Cortex of kidney (tissue), 1 donor: ENCODE measurements at places on chromosomes 1 and 21.

DNA sequence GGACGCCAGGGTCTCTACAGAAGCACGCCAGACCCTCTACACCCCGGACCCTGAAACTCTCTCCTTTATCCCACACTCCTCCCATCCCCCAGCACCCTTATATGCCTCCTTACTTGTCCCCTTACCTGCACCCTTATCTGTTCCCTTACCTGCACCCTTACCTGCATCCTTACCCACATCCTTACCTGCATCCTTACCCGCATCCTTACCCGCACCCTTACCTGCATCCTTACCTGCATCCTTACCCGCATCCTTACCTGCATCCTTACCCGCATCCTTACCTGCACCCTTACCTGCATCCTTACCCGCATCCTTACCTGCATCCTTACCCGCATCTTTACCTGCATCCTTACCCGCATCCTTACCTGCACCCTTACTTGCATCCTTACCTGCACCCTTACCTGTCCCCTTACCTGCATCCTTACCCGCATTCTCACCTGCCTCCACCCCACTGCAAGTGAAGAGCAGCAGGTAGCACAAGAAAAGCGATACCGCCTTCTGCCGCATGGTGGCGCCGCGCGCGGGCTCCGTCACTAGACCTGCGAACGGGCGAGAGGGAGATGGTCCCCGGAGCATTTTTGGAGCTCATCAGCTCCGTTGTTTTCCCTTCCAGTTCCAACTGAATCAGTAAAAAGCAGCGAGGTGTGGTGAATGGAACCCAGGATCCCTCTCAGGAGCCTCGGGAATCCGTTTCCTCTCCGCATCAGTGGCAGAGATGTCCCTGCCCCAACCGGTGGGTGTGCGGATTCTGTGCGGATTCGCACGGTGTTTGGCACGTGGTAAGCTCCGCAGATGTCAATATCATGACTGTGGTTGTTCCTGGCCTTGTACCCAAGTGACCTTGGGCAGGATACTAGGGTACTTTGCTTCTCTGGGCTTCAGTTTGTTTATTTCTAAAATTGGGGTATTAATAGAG is 2.9 kb downstream of the IFI6 start:
- DNase-seq = no peak

DNA sequence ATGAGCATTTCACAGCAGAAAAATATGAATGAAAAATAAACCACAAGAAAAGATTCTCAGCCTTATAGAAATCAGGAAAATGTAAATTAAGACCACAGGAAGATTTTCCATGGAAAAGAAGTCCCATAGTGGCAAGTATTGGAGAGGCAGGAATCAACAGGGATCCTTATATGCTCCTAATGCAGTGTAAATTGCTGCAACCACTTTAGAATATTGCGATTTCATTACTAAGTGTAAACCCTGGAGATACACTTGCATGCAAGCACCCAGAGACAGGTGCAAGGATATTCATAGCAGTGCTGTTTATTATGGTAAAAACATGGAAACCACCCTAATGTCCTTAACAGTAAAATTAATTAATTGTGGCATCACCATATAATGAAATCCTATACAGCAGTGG is 10.6 kb upstream of the LRP8 start:
- no peak for DNase-seq

GRCh38 chr1:109762821-109763645 is 690 bp downstream of the EPS8L3 start:
- DNase-seq = no peak

DNA sequence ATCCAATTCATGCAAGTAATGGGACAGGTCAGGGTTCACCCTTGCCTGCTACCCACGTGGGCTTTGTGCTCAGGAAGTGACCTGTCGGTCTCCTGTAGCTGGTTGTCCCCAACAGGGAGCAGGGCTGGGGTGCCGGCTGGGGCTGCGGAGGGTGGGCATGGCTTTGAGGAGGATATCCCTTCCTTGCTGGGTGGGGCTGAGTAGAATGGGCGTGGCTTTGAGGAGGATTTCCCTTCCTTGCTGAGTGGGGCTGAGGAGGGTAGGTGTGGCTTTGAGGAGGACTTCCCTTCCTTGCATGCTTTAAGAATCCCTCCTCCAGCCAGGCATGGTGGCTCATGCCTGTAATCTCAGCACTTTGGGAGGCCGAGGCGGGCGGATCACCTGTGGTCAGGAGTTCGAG is 151.3 kb downstream of the CLIC6 start:
- no peak for DNase-seq

- DNase-seq = no peak
Measured at GRCh38 chr1:178934546-178934945, 63.7 kb upstream of the ANGPTL1 start.

- DNase-seq = peak; percentile 55
Measured at GRCh38 chr1:75724472-75725022, at the start of gene ACADM. Gene ACADM, plus strand, starts transcription at chr1:75724709. Its CDS starts 79 bp downstream, at chr1:75724788.

DNA sequence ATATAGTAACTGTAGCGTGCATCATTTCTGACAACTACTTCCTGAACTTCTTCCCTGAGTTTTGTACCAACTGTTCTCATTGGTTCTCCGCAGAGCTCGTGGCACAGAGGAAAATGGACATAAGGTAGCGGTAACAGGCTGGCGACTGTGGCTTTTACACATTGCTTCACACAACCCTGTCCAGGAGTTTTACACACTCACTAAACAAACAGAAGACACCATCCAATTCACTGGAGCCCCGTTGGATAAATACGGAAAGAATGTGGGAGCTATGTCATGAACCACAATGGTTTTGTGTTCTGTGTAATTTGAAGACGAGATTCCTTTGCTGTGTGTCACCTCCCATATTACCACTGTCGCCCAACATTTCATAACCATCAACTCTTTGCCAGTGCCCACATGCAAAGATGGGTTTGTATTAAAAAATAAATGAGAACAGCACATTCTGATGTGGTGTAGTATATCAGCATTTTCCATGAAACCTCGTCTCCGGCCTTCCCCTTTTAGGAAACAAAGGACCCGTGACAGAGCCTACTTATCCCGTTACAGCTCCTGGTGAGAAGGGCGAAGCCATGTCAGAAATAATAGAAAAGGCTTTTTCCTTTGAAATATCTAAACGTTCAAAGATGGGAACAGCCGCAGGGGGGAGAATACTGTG is 47.4 kb upstream of the ENAH start:
- DNase-seq = no peak

DNA sequence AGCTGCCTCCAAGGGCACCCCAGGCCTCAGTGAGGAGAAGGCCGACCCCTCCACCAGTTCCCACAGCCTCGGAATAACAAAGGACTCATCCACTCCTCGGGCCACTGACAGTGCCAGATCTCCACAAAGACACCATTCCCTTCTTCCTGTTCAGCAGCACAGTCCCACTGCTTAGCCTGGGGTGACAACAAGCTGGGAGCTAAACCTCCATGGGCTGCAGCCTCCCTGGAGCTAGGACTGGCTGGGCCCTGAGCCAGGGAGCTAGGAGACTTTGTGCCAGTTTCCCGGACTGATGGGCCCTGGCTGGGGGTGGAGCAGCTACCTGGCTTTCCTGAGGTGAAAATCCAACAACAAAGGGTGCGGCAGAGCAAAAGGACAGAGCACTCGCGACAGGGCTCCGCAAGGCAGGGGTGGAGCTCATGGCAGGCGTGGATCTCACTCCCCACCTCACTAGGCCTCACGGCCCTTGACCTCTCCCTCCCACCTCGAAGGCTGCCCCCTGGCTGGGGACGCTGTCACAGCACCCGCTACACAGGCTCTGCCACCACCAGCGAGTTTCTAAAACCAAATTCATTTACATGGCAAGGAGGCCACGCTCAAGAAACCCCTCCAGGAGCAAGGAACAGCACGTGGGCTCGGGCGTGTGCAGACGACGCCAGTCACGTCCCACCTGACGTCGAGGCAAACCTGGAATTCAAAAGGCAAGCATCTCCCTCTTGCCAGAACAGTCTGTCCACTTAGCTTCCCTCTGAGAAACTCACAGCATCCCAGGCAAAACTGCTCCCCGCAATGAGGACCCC is 13.8 kb downstream of the SLC35E2B start:
- no peak for DNase-seq

DNA sequence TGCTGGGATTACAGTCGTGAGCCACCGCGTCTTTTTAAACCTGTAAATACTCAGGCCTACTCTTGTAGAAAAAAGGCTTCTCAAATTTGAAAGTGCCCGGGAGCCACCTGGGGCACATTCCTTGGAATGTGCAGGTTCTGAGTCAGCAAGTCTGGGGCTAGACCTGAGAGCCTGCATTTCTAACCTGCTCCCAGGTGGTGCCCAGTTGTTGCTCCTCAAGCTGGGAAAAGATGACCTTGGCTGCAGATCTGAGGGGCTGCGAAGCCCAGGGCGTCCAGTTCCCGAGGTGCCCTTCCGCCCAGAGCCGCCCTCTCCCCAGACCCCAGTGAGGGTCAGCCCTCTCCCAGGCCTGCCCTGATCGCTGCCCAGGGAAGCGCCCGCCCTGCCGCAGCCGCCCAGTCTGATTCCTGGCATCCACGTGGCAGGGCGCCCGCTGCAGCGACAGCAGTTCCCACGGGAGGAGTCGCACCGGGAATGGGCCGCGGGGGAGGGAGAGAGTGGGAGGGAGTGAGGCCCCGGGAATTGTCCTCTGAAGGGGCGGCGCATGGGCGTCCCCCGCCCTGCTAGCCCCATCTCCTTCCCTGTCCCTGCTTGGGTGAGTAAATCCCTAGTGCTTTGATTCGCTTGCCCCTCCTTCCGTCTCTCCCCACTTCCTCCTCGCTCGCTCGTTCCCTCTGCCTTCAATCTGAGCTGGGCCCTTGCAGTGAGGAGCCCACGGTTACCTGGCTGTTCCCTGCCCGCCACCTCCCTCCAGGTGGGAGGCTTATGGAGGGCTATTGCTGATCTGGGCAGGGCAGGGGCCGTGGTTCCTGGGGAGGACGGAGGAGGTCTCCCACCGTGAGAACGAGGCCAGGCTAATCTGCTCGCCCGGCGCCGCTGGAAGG is 18.8 kb upstream of the TENT5B start:
- no peak for DNase-seq

GRCh38 chr1:115454837-115455511 is 116.9 kb upstream of the NGF start:
- DNase-seq = no peak

GRCh38 chr1:45999507-45999906 is 132.9 kb downstream of the PIK3R3 start:
- DNase-seq = no peak

DNA sequence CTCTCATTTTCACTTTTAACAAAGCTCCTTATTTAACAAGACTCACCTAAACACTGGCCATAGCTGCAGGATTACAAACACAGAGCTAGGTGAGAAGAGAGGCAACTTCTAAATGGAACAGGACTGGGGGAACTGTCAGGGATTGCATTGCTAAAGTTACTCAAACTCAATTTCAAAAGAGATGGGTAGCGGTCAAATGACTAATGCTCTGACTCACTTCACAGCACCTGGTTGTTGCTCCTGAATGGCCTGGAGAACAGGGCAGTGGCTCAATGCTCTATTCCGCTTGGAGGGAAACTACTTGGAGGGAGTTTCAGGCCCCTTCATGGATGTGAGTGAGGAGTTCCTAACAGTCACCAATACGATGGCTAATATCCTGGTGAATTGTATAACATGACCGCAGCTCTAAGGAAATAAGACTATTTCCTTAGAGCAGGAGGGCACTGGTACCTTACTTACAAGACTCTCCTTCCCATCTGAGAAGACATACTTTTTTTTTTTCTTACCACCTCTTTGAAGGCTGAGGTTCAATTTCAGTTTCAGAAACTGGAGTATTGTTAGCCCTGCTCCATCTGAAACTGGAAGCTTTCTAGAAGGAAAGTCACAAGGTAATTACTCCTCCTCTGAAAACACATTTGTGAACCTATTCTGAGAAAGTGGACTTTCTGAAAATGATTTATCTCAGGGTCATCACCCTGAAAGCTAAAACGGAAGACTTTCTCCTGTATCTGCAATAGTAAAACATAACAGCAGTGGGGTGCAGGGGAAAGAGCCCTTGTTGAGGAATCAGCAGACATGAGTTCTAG is 9.5 kb downstream of the DPT start:
- DNase-seq = no peak

DNA sequence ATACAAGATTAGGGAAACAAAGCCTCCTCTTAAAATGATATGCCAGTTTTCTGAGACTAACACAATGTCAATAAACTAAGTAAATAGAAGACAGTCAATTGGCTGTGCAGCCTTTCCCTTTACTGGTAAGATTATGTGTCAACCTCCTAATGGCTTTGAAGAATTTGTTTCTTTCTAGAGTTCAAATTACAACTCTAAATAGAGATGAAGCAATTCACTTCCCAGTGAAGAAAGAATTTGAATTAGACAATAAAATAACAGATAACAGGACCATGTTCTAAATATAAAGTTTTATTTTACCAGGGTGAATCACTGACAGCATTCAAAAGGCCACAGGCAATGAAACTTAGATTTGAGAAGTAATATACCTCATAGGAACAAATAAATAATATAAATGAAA is 680.3 kb downstream of the PLA2G4A start:
- no peak for DNase-seq
